ENCODE measurements at places on chromosomes 1 and 21.

DNA sequence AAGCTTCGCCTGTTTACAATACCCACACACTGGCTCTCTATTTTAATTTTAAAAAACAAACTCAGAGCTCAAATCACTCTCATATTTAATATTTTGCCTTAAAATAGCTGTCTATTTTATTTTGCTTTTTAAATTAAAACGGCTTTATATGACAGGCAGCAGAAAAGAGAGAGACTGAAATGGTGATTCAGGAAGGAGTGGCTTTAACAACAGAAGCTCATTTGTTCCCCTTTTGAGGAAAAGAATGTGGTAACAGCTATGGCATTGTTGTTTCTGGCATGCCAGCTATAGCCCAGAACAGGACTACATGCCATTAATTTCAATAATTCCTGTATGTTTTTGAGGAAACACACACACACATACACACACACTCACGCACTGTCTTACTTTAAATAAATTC lies 234.2 kb upstream of the PTBP2 start:
- H3K4me1 ChIP-seq, result no peaks in the 10 kb centered on the region
- no peaks in the 10 kb centered on the region for H3K36me3 ChIP-seq
- H3K27me3 ChIP-seq, result no peaks in the 10 kb centered on the region
- DNase-seq, result no peak
- H3K27ac ChIP-seq, result no peak overlapping the region

DNA sequence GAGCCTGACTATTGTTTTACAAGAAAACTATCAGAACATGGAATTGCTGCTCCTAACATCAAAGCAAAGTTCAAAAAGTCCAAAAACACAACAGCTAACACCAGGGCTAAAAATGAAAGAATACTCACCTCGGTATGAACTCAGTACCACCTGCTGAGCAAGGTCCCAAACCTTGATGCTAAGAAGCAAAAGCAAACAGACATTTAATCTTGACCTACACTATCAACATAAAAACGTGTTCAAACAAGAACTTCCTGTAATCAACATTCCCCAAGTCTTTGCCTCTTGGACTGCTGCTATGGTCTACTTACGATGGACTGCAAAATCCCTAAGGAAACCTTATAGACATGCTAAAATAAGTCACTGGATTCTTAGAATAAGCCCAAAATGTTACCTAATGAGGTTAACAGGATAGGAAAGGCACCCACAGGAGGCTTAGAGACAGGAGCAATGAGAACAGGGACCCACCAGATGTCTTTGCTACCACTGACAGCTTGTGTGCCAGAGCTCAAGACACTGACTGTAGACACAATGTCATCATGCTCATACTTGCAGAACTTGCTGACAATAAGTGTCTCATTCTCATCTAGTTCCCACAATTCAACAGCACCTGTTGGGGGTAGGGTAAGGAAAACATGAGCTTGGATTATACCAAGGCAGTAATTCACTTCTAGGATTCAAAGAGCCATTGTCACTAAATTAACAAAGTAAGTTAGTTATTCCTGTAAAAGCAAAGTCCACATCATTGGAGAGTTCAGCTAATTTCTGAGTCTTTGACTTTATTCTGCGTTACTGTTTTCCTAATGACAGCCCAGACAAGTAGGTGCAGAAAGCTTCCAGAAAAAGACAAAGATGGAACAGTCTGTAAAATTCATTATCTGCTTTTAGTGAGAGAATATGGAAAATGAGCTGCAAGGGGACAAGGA lies 1.8 kb downstream of the WDR77 start:
- peak overlapping the region; percentile 97 for H3K4me3 ChIP-seq
- H3K36me3 ChIP-seq, result peaks cover 54% of the 10 kb centered on the region
- H3K27ac ChIP-seq, result no peak overlapping the region
- no peak for DNase-seq

DNA sequence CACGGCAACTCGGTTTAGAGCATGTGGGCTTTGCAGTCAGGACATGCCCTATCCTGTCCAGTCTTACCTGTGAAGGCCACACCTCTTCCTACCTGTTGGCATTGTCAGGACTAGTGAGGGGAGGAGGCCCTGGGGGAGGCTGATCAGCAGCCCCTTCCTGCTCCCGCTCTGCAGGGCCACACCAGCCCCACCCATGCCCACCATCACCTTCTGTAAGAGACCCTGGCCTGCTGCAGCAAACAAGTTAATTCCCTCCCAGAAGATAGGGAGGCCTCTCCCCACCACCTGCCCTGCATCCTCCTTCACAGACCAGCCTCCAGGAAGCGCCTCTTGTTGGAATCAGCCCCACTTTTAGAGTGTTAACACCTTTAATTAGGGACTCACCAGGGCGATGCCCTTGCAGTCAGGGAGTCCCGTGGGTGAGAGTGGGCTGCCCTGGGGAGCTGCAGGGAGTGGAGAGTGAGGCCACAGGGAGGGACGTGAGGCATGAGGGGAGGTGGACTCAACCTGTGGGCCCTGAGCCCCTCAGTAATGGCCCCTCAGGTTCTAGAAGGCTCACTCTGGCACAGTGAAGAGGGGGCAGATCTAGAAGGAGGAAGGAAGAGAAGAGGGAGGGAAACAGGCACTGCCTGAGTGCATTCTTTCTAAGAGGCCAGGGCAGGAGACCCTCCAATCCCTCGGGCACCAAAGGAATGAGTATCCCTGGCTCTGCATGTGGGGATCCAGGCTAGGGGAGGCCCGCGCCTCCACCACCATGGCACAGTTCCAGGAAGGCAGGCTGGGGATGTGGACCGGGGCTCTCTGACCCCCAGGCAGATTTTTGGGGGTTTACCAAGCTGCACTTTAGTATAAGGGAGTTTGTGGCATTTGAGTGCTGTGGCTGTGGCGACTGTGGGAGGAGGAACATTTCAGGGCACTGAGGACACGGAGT lies 8.2 kb downstream of the UMODL1 start:
- no peak overlapping the region for H3K27ac ChIP-seq
- no peaks in the 10 kb centered on the region for H3K36me3 ChIP-seq
- H3K4me1 ChIP-seq, result no peaks in the 10 kb centered on the region
- no peaks in the 10 kb centered on the region for H3K27me3 ChIP-seq
- no peak for DNase-seq
- H3K4me3 ChIP-seq, result no peak overlapping the region

- no peaks in the 10 kb centered on the region for H3K36me3 ChIP-seq
- H3K4me1 ChIP-seq, result peaks cover 8% of the 10 kb centered on the region
- H3K27me3 ChIP-seq, result peaks cover 8% of the 10 kb centered on the region
- H3K27ac ChIP-seq, result no peak overlapping the region
- DNase-seq, result no peak
These were observed 509.8 kb downstream of the PTPRU start for GRCh38 chr1:29746076-29746665.

- H3K4me3 ChIP-seq, result no peak overlapping the region
- H3K4me1 ChIP-seq, result no peaks in the 10 kb centered on the region
These were observed 60.3 kb upstream of the CSF3R start for GRCh38 chr1:36542962-36543515.

DNA sequence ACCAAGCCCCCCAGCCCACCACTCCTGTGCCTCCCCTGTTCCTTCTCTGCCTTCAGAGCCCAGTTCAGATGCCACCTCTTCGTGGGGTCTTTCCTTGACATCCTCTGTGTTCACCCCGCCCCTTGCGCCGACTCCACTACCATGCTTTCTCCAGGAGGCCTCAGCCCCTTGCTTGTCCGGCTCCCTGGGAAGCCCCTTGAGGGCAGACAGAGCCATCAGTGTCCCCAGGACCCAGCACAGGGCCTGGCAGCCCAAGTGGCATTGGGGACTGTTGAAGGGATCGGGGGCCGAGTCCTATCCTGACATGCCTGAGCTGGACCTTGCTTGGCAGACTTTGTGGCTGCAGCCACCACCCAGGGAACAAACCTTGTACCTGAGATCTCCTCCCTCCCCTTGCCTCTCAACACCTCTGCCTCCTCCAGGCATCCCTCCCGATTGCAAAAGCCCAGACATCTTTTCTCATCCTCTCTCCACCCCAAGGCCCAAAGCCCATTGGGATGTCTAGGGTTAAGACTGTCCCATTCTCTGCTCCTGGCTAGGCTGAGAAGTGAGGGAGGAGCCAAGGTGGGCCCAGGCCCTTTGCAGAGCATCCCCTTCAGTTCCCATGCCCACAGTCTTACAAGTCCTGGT lies 3.4 kb downstream of the CLDN19 start:
- H3K4me3 ChIP-seq, result no peak overlapping the region
- peak; percentile 20 for DNase-seq
- no peaks in the 10 kb centered on the region for H3K4me1 ChIP-seq
- H3K36me3 ChIP-seq, result no peaks in the 10 kb centered on the region
- no peaks in the 10 kb centered on the region for H3K27me3 ChIP-seq
- no peak overlapping the region for H3K27ac ChIP-seq
